GM12891 (cell line): ENCODE measurements at places on chromosomes 11 and 22.

GRCh38 chr11:28632338-28632737 lies 524.1 kb downstream of the METTL15 start:
- no peak for DNase-seq

- DNase-seq, result no peak
These were observed 17.0 kb upstream of the NUCB2 start for GRCh38 chr11:17259519-17259918.

GRCh38 chr11:68979931-68980775 lies 633 bp downstream of the MRGPRD start:
- no peak for DNase-seq

DNA sequence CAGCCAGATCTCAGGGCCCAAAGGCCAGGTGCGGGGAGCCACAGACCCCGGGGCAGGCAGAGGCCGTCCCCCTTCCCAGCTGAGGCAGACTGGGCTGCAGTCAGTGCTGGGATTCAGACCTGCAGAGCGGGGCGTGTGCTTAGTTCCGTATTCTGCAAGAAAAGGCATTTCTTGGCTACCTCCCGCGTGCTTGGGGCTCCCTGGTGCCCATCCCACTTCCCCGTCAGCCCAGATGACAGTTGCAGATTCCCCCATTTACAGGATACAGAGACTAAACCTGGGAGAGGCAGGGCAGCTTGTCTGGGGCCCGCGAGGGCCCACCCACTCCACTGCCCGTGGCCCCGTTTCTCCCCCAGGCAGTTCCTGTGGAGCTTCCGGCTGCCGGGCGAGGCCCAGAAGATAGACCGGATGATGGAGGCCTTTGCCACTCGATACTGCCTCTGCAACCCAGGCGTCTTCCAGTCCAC lies 18.3 kb downstream of the CYTH4 start:
- DNase-seq, result peak; percentile 59

DNA sequence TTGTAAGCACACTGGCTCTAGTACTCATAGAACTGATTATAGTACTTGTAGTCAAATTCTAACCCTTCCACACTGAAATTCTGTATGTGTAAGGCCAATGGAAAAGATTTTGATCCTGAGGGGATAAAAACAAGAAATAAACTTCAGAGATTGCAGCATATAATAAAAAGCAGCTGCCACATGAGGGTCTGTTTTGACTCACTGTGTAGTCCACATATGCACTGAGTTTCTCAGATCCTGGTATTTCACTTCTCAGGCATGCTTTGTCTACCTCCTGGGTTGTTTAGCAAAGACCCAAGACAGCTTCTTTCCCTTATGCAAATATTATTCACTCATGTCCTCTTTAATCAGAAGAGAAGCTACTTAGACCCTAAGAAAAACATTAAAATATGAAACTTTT lies 71.1 kb upstream of the SLC5A12 start:
- no peak for DNase-seq

- DNase-seq, result no peak
These were observed 5.7 kb upstream of the SIDT2 start for GRCh38 chr11:117172724-117173421.

DNA sequence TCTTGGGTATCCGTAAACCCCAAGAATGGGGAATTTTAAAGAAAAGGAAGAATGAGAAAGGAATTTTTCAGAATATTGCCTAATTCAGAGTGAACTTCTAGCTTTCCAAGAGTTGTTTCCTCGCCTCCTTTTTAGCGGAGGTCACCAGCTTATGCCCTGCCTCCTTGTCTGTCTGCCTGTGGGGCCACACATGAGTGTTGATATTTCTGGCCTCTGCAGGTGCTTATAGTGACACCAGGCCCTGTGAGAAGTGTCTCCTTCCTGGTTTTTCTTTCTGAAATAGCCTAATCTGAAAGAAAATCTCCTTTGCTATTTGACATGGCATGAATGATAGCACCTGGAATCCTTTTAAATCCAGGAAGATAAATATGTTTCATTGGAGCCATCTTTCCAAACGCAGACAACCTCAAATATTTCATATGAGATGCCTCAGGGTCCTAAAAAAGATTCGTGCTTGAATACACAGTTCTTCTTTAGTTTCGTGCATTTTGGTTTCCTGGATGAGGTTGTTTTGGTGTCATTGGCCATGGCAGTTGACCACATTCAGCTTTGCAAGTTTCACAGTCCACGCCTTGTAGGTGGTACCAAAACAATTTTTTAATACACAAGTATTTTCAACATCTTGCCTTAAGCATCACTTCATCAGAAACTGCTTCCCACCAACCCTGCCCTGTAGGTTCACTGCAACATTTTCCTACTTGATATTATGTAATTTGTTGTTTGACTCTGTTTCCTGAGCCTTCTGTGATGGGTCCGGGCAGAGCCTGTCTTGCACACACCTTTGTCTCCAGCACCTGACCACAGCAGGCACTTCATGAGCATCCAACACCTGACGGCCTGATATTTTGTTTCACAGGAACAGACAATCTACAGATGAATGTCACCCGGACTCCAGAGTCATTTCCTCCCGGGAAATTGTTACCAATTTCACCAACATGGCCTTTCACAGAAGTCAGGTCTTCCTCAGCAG lies 159.4 kb downstream of the C11orf91 start:
- no peak for DNase-seq

- no peak for DNase-seq
These were observed 3.5 kb upstream of the RAB1B start for GRCh38 chr11:66264914-66265313.

DNA sequence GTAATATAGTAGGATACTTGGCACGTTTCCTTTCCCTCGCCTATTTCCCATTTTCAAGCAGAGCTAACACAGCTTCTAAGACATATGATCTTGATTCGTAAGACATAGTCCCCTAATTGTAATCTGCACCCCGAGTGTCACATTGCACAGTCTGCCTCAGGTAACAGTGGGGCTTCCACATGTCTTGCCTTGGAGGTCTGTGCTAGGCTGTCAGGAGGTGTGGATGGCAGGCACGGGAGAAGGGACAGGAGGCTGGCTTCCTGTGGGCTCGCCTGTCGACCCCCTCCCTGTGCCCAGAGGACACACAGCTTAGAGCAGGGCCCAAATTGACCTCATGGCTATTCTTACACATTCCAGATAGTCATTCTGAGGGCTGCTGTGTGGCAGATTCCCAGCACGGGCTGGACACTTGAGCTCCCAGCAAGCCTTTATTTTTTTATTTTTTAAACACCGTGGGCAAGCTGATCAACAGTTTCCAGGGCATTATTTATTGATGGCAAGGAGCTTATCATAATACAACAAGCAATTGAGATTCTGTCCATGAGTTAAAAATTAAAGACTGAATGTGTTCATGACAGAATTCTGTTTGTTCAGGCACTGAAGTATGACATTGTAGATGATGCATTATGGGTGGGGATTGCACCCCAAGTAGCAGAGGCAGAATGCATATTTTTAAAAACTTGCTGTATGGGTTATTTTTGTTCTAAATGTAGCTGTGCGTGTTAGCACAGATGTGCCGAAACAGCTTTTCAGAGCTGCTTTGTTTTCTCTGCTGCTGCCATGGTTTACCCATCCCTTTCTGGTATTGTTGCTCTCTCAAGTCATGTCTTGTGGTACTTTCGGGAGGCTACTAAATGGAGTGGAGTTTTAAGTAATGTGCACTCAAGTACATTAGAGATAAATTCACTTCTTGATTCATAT lies 113.0 kb downstream of the ATXN10 start:
- no peak for DNase-seq

GRCh38 chr11:48007677-48008076 lies 27.3 kb downstream of the PTPRJ start:
- no peak for DNase-seq

DNA sequence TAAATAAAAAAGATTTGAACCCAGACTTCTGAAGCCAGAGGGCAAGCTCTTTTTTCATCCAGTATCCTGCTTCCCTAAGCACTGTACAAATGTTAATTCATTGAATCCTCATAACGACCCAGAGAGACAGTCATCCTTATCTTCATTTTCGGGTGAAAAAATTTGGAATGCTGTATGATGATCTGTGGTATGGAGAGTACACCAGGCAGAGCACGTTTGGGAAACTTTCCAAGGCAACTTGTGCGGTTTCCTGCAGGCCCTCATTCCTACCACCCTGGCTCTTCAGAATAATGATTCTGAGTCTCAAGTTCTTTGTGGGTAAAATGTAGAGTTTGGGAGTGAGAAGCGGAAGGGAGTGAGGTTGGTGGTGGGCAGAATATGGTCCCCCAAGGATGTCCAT lies 177.9 kb upstream of the CADM1 start:
- DNase-seq, result no peak

GRCh38 chr11:69013009-69013951 lies at the start of gene MRGPRF:
Gene MRGPRF (minus strand): TSS chr11:69013246. CDS start chr11:69009901, 3,345 bp downstream.
- DNase-seq, result no peak

- DNase-seq, result no peak
These were observed 13.5 kb downstream of the ZBED5 start for GRCh38 chr11:10844356-10844755.

DNA sequence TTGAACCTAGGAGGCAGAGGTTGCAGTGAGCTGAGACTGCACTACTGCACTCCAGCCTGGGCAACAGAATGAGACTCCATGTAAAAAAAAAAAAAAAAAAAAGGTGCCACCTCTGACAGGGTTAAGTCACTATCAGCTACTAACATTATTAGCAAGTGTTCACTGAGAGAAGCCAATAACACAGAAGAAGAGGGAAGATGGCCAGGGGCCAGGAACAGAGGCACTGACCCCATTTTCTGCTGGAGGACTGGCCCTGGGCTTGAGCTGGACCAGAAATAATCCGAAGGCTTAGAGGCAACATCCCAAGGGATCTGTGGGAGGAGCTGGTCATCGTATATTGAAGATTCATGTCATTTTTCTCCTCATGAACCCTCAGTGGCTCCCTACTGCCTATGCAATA lies 5.0 kb downstream of the SLC5A1 start:
- DNase-seq, result no peak

GRCh38 chr11:64089027-64089360 lies 53.3 kb downstream of the FLRT1 start:
- no peak for DNase-seq

GRCh38 chr11:118488480-118489109 lies 38.7 kb upstream of the TTC36 start:
- DNase-seq, result peak; percentile 39

- peak; percentile 38 for DNase-seq
These were observed 653 bp downstream of the NAGA start for GRCh38 chr22:42069801-42070516.

DNA sequence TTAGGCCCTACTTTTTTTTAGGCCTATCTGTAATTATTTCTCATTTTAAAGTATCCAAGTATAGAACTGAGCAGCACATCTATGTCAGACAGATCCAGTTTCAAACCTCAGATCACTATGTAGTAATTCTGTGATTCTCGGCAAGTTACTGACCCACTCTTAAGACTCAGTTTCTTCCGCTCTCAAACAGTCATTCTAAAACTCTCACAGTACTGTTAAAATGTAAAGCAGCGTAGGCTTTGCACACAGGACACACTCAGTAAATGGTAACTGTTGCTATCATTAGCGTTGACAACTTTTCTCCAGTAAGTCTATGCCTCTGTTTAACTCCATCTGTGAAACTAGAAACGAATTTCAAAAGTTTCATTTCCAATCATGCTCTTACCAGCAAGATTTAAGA lies 277.1 kb downstream of the TTC28 start:
- DNase-seq, result peak; percentile 7

GRCh38 chr11:70871881-70872280 lies 380.5 kb downstream of the SHANK2 start:
- no peak for DNase-seq

- DNase-seq, result peak; percentile 74
These were observed at the start of gene SLC15A3 for GRCh38 chr11:60951904-60952741. Gene SLC15A3 (minus strand): TSS chr11:60952176. CDS start chr11:60951551, 625 bp downstream.

DNA sequence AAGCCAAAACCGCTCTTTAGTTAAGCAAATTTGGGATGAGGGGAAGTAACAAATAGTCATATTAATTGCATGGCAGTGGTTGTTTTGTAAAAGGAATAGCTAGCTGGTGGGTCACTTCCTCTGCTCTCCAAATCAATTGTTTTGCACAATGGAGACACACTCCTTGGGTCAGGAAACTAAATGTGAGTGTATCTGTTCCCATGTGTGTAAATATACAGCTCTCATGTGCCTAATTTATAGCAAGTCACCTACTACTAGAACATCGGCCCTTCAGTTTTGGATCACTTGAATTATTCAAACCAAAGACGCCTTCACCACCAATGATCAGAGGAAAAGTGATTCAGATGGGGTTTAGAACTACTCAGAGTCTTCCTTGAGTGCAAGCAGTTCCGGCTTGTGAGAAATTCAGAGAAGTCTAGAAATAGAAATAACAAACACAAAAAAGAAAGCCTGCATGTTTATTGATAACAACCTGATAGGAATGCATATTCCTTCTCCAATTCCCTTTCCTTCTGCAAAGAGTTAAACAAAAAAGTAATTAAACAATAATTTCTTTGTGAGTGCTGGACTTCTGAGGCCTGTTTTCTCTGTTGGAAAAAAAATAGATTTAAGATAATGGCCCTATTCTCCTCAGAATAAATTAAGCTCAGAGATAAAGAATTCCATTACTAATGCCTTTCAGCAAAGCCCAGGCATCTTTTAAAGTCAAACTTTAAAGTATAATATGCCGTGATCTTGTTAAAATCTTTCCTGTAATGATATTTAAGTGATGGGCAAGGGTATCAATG lies 100.4 kb downstream of the KIRREL3 start:
- no peak for DNase-seq

DNA sequence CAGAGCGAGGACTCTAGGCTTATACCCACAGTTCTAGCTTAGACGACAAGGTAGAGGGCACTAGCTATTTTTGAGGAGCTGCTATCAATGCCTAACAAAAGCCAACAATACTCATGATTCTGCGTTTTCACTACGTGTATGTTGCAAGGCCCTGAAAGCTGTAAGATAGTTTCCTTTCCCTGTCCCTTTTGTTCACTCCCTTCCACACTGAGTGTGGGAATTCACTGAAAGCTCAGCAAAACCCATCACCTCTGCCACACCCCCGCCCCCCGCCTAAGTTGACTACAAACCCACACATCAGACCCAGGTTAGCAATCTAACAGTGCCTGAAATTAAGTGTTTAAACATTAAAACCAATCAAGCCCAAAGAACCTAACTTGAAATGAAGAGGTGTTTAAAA lies 6.2 kb upstream of the LDLRAD3 start:
- DNase-seq, result no peak

- DNase-seq, result no peak
These were observed 62.0 kb downstream of the YAP1 start for GRCh38 chr11:102172127-102172848.

GRCh38 chr11:114058026-114058706 lies 1.3 kb upstream of the ZBTB16 start:
- DNase-seq, result no peak

DNA sequence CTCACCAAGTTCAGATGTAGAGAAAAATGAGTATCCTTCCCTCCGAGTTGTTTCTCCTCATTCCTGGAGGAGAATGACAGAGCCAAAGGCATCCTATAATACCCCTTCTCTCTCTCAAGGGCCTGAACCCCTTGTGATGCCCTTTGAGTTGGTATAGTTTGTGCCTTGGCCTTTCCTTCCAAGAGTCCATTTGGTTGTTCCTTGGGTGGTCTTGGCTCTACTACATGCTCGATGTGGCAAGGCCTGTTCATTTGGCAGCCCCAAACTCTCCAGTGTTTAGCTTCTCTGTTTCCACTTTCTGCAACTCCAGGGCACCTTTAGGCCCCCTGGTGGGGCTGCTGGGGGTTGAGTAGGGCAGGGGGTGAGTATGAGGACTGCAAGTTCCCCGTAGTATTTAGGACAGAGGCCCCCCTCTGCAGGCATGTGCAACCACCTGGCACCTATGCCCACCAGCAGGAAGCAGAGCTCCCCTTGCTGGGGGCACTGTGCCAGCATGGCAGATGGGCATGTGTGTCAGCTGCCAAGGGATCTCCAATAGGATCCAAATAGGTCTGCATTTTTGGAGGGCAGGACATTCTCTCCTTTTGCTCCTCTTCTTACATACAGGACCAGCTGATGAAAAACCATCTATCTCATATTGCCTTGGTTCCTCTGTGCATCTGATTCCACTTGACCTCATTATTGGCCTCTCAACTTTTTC lies 217.2 kb upstream of the CADM1 start:
- DNase-seq, result no peak
